ENCODE measurements at places on chromosomes 6 and 20. TPM values are rescaled to one million over a fixed set of nuclear protein-coding genes. Genes with fewer than 3 reads are reported as not detected.

The AIG1 gene
- total RNA-seq, result 61.0 TPM

The C6orf58 gene
- not detected for total RNA-seq

The TAAR2 gene
- total RNA-seq, result not detected

The CPNE5 gene
- 84.9 TPM for total RNA-seq

The NHSL1 gene
- total RNA-seq, result 15.8 TPM

Data from dorsolateral prefrontal cortex (tissue), 122 donors.